ENCODE measurements at places on chromosomes 5 and 9. TPM values are rescaled to one million over a fixed set of nuclear protein-coding genes. Genes with fewer than 3 reads are reported as not detected.

The PGM5 gene
- 11.2 TPM for total RNA-seq

The INSL6 gene
- total RNA-seq: not detected

- DNase-seq: no peak
Observed at GRCh38 chr9:37632479-37632878, 18.3 kb upstream of the FRMPD1 start.

GRCh38 chr5:112885001-112885400 is 23.9 kb downstream of the SRP19 start:
- no peak for DNase-seq

DNA sequence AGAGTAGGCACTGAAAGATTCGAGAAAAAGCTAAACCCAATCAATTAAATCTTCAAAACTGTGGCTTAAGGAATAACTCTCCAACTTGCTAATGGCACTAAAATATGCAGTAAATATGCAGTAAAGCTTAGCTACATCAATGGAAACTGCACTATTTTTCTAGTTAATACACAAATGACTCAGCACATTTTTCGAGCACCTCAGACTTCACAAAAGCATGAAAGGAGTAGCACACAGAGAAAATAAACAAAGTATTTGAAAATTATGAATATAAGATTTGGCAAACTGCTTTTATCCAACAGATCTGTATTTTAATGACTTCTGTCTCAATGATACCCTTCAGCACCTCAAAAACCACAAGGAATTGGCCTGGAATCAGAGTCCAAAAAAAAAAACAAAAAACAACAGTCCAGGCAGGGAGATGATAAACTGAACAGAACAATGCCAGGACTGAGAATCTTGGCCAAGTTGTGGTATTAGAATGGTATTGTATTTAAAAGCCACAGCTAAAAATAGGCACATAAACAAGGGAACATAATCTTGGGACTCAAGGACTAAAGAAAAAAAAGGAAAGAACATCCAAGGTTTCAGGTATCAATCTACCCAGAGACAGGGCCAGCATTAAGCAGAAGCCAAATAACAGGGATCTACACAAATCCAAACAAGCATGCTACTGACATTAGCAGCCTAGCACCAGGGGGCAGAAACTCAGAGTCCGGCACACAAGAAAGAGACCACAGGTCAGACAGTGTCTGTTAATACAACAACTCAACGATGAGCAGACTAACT is 21.4 kb downstream of the TMEM245 start:
- DNase-seq: no peak

DNA sequence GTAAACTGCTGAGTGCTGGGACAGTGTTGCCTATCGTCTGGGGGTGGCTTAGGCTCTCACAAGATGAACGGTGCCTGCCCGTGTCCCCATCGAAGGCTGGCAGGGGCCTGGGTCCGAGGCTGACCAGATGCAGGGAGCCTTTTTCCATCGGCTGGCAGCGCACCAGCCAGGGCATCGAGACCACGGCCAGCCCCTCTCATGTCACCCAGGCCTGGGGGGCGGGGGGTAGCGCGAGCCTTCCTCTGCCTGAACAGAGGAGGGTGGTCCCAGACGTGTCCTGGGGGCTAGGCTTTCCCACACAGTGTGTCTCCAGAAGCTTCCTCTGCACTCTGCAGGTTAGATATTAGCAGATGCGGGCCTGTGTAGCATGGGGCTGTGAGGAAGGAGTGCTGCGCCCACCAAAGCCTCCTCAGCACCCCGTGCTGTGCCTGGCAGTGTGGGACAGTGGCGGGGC is 17.3 kb downstream of the FGD3 start:
- no peak for DNase-seq

DNA sequence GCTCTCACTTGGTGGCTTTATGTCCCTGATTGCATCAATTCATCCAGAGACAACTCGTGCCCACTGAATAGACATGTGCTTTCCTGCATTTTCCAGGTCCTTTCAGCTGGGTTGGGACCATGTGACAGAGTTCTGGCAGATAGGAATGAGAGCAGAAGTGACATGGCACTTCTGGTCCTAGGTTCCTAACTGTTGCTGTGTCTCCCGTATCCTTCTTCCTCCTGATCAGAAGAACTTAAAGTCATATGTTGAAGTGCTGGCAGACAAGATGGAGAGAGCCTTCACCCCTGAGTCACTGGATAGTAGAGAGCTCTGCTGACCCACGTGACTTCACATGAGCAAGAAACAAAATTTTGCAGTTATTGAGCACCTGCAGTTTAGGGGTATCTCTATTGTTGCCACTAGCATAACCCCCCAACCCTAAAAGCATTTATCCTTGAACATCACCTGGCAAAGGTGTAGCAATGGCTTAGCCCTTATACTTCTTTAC is 80.0 kb downstream of the NREP start:
- DNase-seq: no peak
